ENCODE measurements at places on chromosomes 1 and 21.

GRCh38 chr1:29291756-29292155 is 55.4 kb downstream of the PTPRU start:
- DNase-seq: no peak

GRCh38 chr21:17387030-17387617 is 125.7 kb upstream of the CXADR start:
- DNase-seq: no peak

GRCh38 chr1:33257772-33258712 is 1.8 kb downstream of the ZNF362 start:
- DNase-seq: no peak

- DNase-seq: no peak
These were observed 7.6 kb upstream of the CD1A start for GRCh38 chr1:158246650-158247049.

- DNase-seq: no peak
These were observed 31.6 kb upstream of the C1orf146 start for GRCh38 chr1:92186081-92186480.

GRCh38 chr1:68181165-68181556 is 51.2 kb downstream of the WLS start:
- no peak for DNase-seq
